MCF 10A (cell line): ENCODE measurements at places on chromosomes 11 and 22. TPM values are rescaled to one million over a fixed set of nuclear protein-coding genes. Genes with fewer than 3 reads are reported as not detected.

- H3K27ac ChIP-seq, result no peak overlapping the region
- H3K27me3 ChIP-seq, result no peaks in the 10 kb centered on the region
- DNase-seq, result no peak
- no peaks in the 10 kb centered on the region for H3K36me3 ChIP-seq
- no peaks in the 10 kb centered on the region for H3K4me1 ChIP-seq
- no peak overlapping the region for H3K4me3 ChIP-seq
These were observed 538.3 kb downstream of the OPCML start for GRCh38 chr11:132993991-132994502.

The LDHAL6A gene
- not detected in 2 replicates for total RNA-seq

GRCh38 chr22:45692549-45692948, 20.9 kb downstream of the ATXN10 start:
- H3K4me1 ChIP-seq, result peaks cover 19% of the 10 kb centered on the region
- no peaks in the 10 kb centered on the region for H3K27me3 ChIP-seq
- no peak overlapping the region for H3K4me3 ChIP-seq
- H3K27ac ChIP-seq, result no peak overlapping the region
- peaks cover 48% of the 10 kb centered on the region for H3K36me3 ChIP-seq
- DNase-seq, result no peak

GRCh38 chr11:95229993-95230809, 801 bp downstream of the SESN3 start:
- H3K4me1 ChIP-seq, result peaks cover 19% of the 10 kb centered on the region
- H3K4me3 ChIP-seq, result no peak overlapping the region
- peak overlapping the region; percentile 23 for H3K27ac ChIP-seq
- H3K27me3 ChIP-seq, result no peaks in the 10 kb centered on the region

The RAG1 gene
- 0.16 and 0.56 TPM in 2 replicates for total RNA-seq

DNA sequence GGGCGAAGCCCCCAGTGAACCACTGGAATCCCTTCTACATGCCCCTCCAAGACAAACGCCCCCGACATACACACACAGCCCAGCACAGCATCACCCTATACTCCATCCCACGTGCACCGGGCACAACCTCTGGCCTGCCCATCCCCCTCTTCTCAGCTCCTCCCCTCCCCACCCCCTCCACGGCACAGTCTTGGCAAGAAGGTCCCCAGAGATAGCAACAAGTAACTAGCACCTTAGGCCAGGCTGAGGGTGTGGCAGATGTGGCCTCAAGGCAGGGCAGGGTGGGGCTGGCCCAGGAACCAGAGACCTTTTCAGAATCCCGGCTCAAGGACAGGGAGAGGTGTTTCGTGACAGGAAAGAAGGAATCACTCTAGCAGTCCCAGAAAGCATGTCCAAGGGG, 54.3 kb downstream of the CYTH4 start:
- no peaks in the 10 kb centered on the region for H3K27me3 ChIP-seq
- no peak for DNase-seq
- H3K4me1 ChIP-seq, result peaks cover 24% of the 10 kb centered on the region
- no peak overlapping the region for H3K4me3 ChIP-seq
- no peaks in the 10 kb centered on the region for H3K36me3 ChIP-seq
- no peak overlapping the region for H3K27ac ChIP-seq

The RIC3 gene
- 0.65 and 0.96 TPM in 2 replicates for total RNA-seq

- no peaks in the 10 kb centered on the region for H3K36me3 ChIP-seq
- no peak overlapping the region for H3K4me3 ChIP-seq
- H3K27me3 ChIP-seq, result no peaks in the 10 kb centered on the region
- no peak overlapping the region for H3K27ac ChIP-seq
These were observed 37.2 kb downstream of the POU2AF3 start for GRCh38 chr11:111335549-111335948.

DNA sequence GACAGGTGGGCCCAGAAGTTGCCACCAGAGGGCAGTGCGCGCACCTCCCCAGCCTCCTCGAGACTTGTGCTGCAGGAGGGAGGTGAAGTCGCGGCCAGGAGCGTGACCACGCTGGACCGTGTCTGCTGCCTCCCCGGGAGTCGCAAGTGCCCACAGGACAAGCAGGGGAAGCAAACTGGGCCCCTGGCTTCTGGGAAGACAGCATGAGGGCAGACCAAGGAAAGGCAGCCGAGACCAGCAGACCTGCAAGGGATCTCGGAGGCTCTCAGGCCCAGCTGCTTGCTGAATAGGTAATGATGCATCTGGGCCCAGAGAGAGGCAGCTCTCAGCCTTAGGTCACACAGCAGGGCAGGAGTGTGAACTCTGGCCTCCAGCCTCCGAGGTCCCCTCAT, 17.0 kb upstream of the IL2RB start:
- peak; percentile 75 for DNase-seq
- H3K27ac ChIP-seq, result no peak overlapping the region
- peaks cover 22% of the 10 kb centered on the region for H3K27me3 ChIP-seq
- H3K4me1 ChIP-seq, result peaks cover 6% of the 10 kb centered on the region

The NPAS4 gene
- not detected in 2 replicates for total RNA-seq

GRCh38 chr22:43968614-43969013, 13.4 kb downstream of the SAMM50 start:
- DNase-seq, result no peak
- H3K27ac ChIP-seq, result no peak overlapping the region
- peaks cover 84% of the 10 kb centered on the region for H3K36me3 ChIP-seq
- no peaks in the 10 kb centered on the region for H3K27me3 ChIP-seq
- no peaks in the 10 kb centered on the region for H3K4me1 ChIP-seq
- H3K4me3 ChIP-seq, result no peak overlapping the region

The OR5D14 gene
- total RNA-seq, result not detected in 2 replicates

The KCNC1 gene
- total RNA-seq, result not detected in 2 replicates

DNA sequence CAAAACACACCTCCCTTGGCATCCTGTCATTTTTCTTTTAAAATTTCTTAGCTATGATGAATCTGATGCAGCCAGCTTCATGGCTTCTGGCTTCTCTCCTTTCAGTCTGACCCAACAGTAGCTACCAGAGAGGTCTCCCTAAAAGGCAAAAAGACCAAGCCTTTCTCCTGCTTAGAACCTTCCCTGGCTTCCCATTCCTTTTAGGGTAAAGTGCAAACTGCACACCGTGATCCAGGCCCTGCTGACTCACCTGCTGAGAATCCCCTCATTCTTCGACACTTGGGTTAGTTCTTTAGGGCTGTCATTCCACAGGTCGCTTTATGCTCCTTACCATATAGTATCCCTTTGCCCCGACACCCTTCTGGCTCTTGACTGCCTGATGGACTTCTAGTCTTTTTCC, 362.4 kb downstream of the MIAT start:
- H3K36me3 ChIP-seq, result no peaks in the 10 kb centered on the region
- no peak overlapping the region for H3K4me3 ChIP-seq
- no peak overlapping the region for H3K27ac ChIP-seq
- DNase-seq, result no peak
- peaks cover 6% of the 10 kb centered on the region for H3K4me1 ChIP-seq

DNA sequence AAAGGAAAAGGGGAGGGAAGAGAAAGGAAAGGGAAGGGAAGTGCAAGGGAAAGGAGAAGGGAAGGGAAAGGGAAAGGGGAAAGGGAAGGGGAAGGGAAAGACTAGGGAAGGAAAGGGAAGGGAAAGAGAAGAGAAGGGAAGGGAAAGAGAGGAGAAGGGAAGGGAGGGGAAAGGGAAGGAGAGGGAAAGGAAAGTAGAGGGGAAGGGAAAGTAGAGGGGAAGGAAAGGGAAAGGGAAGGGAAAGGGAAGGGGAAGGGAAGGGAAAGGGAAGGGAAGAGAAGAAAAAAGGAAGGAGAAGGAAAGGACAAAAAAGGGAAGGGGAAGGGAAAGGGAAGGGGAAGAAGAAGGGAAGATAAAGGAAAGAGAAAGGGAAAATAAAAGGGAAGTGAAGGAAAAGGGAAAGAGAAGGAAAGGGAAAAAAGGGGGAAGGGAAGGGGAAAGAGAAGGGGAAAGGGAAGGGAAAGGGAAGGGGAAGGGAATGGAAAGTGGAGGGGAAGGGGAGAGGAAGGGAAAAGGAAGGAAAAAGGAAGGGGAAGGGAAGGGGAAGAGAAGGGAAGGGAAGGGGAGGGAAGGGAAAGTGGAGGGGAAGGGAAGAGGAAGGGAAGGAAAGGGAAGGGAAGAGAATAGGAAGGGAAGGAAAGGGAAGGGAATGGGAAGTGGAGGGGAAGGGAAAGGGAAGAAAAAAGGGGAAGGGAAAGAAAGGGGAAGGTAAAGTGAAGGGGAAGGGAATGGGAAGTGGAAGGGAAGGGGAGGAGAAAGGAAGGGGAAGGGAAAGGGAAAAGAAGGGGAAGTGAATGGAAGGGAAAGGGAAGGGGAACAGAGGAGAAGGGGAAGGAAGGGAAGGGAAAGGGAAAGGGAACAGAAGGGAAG, 138.2 kb downstream of the SPATA19 start:
- no peak overlapping the region for H3K4me3 ChIP-seq
- no peak overlapping the region for H3K27ac ChIP-seq
- no peaks in the 10 kb centered on the region for H3K36me3 ChIP-seq
- H3K4me1 ChIP-seq, result no peaks in the 10 kb centered on the region
- H3K27me3 ChIP-seq, result peaks cover 16% of the 10 kb centered on the region
- DNase-seq, result no peak

The PYGM gene
- total RNA-seq, result 0.09 and 0.10 TPM in 2 replicates

DNA sequence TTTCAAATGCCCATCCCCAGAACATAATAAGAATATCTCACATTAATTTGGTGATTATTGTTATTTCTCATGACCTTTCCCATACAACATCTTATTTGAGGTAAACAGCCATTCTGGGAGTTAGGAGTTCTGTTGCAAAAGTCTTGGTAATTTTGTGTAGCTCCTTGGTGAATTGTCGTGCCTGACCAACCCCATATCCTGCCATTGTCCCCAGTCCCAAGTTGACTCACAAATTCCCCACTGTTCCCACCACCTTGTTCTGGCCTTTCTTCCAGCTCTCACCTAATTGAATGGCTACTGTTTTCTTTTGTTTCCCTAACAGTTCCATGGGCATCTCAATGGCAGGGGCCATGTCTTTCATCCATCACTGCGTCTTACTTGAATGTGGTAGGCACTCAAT, 8.0 kb downstream of the MTNR1B start:
- no peak for DNase-seq
- H3K27me3 ChIP-seq, result no peaks in the 10 kb centered on the region
- no peak overlapping the region for H3K27ac ChIP-seq
- no peak overlapping the region for H3K4me3 ChIP-seq

The KCNJ11 gene
- 0.54 TPM in 1 of 2 replicates, not detected in the other for total RNA-seq

DNA sequence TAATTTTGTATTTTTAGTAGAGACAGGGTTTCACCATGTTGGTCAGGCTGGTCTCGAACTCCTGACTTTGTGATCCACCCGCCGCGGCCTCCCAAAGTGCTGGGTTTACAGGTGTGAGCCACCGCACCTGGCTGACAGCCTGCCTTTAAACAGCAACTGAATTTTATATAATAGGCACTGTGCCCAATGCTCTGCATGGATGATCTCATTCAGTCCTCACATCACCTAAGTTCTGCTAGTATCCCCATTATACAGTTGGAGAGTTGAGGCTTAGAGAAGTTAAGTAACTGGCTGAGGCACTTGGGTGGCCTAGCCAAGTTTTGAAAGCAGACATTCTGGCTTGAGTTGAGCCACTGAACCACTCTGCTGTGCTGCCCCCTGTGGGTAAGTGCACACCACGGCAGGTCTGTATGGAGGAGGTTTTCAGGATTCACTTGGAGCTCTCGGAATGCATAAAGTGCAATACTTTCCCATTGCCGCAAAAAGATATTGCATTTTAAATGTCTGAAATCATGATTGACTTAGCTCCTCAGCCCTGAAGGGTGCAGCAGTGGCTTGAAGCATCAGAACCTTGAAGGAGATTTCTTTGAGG, 112.4 kb downstream of the LDLRAD3 start:
- no peak overlapping the region for H3K27ac ChIP-seq
- peaks cover 62% of the 10 kb centered on the region for H3K36me3 ChIP-seq
- no peak overlapping the region for H3K4me3 ChIP-seq
- H3K27me3 ChIP-seq, result no peaks in the 10 kb centered on the region
- H3K4me1 ChIP-seq, result peaks cover 8% of the 10 kb centered on the region

The CBX7 gene
- 5.3 and 6.2 TPM in 2 replicates for total RNA-seq

The ACR gene
- total RNA-seq, result not detected in 2 replicates

The FADD gene
- 37.1 and 44.1 TPM in 2 replicates for total RNA-seq

The MS4A3 gene
- not detected in 2 replicates for total RNA-seq

The CDKN1C gene
- 5.7 and 6.9 TPM in 2 replicates for total RNA-seq

DNA sequence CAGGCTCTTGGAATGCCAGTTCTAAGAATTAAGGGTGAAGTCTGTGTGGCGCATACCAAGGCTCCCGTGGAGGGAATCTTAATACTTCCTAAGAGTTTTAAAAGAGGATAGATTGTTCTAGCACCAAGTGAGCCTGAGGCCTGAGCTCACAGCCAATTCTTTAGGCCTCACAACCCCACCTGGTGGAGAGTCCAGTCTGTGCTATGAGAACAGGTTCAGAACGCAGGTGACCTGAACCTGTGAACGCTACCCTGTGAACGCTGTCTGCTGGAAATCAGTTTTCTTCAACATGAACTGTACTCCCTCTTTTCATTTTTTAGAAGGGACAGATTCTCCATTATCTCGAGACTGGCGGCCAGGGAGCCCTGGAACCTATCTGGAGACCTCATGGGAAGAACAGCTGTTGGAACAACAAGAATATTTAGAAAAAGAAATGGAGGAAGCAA, 43.2 kb upstream of the DLAT start:
- peaks cover 19% of the 10 kb centered on the region for H3K4me1 ChIP-seq
- H3K27ac ChIP-seq, result peak overlapping the region; percentile 77
- H3K4me3 ChIP-seq, result no peak overlapping the region
- H3K36me3 ChIP-seq, result peaks cover 51% of the 10 kb centered on the region
- H3K27me3 ChIP-seq, result no peaks in the 10 kb centered on the region

GRCh38 chr22:49673048-49673447, 154.6 kb downstream of the BRD1 start:
- no peak overlapping the region for H3K4me3 ChIP-seq
- no peak for DNase-seq
- H3K4me1 ChIP-seq, result no peaks in the 10 kb centered on the region
- peaks cover 5% of the 10 kb centered on the region for H3K36me3 ChIP-seq
- no peak overlapping the region for H3K27ac ChIP-seq

DNA sequence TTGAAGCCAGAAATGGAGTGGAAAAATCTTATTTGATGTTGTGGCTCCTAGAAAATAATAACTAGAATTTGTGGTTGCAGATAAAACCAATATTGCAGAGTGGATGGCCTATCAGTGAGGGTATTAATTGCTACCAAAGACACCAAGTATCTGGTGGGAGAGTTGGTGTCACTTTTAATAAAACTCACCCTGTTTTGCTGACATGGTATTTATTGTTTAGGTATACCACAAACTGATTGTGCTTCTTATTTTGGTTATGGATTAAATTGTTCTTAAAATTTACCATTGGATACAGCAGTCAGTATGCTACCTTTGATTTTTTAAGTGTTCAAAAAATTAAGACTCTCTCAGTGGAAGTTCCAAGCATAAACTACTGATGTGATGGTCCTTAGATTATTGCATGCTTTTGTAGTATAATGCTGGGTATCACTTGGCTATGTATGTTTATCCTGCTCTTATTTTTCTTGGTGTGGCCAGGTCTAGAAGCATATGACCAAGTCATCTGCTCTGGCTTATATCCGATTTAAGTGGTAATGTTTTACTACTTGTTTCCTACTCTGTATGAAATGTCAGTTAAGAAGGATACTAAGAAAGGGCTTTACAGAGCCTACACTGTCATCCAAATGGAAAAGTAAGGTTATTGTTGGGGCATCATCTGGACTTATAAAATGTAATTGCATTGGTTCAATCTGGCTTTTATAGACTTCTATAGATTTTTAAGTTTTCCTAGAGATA, 101.6 kb downstream of the ARHGAP42 start:
- H3K27me3 ChIP-seq, result no peaks in the 10 kb centered on the region
- H3K4me3 ChIP-seq, result no peak overlapping the region
- H3K27ac ChIP-seq, result no peak overlapping the region
- DNase-seq, result no peak
- H3K36me3 ChIP-seq, result no peaks in the 10 kb centered on the region
- no peaks in the 10 kb centered on the region for H3K4me1 ChIP-seq

The MMP20 gene
- not detected in 2 replicates for total RNA-seq

GRCh38 chr11:11293798-11294550, 59.1 kb downstream of the CSNK2A3 start:
- H3K4me1 ChIP-seq, result peaks cover 5% of the 10 kb centered on the region
- no peak for DNase-seq
- no peaks in the 10 kb centered on the region for H3K27me3 ChIP-seq
- H3K4me3 ChIP-seq, result no peak overlapping the region
